ENCODE measurements at places on chromosomes 7 and 10.

DNA sequence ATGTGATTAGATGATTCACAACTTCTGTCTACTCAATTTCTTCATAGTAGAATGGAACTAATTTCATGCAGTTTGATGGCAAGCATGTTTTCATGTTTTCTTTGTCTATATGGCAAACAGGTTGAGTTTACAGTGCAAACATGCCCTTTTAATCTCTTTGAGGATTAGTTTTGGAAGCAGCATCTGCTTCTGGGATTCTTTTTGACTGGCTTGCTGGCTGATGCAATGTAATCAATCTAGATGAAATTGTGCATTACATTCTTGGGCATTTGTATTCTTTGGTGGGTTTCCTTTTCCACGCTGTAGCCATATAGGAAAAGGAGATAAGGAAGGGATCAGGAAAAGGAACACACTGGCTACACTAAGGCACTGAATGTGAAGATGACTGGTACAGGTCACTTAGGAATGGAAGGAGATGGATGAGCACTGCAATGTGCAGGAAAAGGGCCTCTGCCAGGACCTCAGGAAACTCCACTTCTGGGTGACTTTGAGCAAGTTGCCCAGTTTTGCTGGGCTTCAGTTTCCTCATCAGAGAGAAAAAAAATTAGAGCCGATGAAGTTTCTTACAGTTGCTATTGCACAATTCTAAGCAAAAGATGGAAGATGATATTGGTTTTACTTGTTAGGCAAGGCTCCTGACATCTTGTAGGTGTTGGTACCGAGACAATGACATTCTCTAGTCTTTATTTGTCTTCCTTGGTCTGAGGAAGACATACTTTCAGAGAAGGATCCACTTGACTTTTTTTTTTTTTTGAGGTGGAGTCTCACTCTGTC, 269.1 kb downstream of the SUGCT start:
- no peak for DNase-seq

- no peak for DNase-seq
Measured at GRCh38 chr7:98105942-98106544, 619 bp upstream of the LMTK2 start.

DNA sequence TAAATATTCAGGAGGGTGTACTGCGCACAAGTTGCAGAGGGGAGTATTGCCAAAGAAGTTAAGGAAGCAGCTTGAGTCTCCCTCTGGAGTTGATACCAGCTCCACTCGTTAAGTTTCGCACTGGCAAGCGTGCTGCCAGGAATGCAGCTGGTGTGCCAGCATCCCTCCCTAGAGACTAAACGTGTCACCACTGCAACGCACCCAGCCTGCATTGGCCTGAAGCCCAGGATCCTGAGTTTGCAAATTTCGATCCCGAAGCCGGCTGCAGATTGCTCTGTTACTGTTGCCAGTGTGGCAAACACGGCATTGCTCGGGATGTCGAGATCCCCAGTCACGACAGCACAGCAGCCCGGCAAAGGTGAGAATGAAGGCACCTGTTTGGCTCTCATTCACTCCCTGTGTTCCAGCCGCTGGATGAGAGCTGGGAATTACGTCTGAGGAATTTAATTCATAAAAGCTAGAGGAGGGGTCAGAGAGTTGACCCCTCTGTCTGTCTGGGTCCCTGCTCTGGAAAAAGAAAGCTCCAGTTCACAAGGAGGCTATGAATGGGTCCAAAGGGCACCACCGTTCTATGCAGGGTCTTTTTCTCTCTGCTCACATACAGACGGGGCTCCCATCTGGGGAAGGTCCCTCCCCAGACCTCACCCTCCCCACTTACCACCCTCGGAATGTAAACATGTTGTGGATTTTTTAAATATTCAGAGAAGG, 61.0 kb downstream of the NRP1 start:
- no peak for DNase-seq

DNA sequence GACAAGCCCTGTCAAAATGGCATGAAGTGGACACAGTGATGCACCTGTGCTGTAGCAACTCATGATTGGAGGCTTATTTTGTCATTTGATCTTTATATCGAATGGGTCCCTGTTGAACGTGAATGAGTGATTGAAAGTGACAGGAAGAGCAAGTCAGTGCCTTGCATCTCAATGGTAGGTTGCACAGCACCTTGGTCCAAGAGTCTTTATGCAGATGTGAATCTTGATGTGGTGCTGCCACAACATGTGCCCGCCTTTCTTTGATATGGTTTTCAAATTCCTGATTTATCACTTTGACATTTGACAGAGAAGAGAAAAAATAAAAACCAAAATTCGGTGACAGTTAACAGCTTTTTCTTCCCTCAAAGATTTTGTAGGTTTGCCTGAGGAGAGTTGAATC, 1182.4 kb downstream of the DNAJB9 start:
- DNase-seq = no peak

GRCh38 chr7:66344166-66344565, 139.0 kb downstream of the TPST1 start:
- DNase-seq = no peak

- DNase-seq = no peak
Measured at GRCh38 chr10:84314275-84314674, 14.1 kb upstream of the CCSER2 start.

GRCh38 chr10:129870961-129871621, 93.0 kb downstream of the EBF3 start:
- no peak for DNase-seq

DNA sequence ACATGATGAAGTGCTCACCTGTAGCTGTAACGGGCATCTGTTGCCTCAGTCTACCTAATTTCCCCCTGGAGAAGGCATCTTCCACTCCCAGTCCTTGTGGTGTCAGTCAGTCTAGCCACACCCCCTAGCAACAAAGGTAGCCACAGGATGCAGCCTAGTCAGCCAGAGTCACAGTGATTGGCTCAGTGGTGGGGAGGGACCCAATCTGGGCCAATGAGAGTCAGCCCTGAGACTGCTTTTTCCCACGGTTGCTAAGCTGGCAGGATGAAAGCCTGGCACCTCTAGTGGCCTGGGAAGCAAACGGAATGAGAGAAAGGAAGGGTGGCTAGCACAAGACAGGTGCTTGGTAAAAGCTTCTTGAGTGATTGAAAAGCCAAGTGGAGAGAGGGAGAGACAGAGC, 118.6 kb downstream of the SH3PXD2A start:
- no peak for DNase-seq

DNA sequence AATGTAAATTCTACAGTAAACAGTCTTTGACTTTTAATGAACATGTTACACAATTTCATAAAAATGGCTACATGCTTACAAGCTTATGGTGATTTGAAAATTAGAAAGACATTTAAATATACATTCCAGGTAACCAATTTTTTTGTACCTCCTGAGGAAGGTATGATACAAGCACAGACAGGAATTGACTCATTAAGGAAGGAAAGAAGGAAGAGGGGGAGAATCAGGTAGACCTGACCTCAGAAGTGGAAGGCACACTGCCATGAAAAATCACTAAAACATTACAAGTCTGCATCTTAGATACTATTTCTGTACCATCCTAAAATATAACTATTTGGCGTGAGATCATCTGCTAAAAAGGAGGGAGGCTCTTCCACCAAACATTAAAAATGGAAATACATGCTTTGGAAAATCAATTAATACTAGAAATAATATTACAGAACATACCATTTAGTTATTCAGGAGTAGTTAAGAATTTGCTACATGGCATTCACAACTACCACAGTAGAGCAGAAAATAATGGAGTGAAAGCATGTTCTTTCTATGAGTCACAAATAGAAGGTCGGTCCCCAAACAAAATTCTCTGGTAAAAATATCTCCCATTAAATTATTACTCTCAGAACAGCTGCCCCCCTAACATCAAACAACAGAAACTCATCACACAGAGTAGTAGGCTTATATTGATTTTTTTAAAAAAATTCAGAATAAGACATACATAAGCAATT, 15.2 kb downstream of the RAB11FIP2 start:
- DNase-seq = no peak

- no peak for DNase-seq
Measured at GRCh38 chr10:62819141-62819920, 3.2 kb upstream of the EGR2 start.

GRCh38 chr10:45379891-45380540, 6.0 kb downstream of the ALOX5 start:
- no peak for DNase-seq

DNA sequence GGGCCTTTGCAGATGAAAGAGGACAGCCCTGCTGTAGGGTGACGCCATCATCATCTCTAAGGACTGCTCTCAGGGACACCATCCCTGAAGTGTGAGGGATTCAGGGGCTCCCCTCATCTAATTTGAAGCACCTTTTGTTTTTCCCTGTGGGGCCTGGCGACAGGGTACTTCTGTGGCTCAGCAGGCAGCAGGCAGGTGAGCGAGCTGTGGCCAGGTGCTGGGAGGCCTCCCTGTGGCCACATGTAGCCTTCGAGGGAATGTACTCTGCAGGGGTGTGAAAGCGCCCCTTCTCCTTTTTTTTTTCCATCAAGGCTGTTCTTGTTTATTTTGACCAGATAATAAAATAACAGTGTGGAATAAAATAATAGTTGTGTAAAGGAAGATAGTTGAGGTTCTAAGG, 118.2 kb upstream of the DPP6 start:
- DNase-seq = no peak

DNA sequence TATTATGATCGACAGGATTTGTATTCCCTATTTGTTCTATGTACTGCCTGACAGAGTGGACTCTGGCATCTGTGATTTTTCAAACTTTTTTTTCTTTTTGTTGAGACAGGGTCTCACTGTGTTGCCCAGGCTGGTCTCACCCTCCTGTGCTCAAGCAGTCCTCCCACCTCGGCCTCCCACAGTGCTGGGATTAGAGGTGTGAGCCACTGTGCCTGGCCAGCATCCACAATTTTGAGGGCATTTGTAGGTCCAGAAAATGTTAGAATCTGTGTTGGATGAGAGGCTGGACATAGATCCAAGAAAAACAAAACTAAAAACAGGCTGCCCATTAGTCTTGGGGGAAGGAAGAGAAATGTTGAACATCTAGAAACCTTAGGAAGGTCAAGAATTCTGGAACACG, 34.3 kb downstream of the SGPL1 start:
- DNase-seq = no peak

DNA sequence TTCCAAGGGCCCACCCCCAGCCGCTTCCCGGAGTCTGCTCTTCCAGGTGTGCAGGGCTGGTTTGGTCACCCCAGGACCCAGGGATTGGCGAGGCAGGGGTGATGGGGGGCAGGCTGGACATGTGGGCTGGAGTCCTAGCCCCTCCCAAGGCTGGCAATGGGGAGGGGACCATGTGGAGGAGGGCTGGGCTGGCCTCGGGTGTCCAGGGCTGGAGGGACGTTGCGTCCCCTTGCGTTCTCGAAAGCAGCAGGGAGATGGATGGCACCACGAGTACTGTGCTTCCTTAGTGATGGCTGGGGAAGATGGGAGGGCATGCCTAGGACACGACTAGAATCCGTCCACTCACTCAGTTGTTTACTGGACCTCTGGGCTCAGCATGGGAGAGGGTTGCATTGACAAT, 532.5 kb upstream of the FOXK1 start:
- no peak for DNase-seq

DNA sequence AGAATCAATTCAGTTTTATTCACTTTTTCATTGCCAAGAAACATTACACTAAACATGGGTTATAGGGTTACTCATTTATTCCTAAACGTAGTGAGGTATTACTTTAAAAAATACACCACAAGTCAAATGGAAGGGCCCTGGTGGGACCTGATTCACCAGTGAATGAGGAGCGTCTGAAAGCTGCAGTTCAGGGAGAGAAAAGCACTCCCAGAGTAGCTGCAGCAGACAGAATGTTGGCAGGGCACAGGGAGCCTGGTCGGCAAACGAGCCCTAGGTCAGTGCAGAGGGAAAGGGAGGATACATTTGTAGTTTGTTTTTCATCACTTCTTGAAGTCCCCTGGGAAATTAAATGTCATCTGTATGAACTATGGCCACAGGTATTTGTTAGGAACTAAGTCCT, 361.7 kb upstream of the ETV1 start:
- DNase-seq = no peak

- no peak for DNase-seq
Measured at GRCh38 chr7:94056796-94057207, 52.6 kb upstream of the BET1 start.

- no peak for DNase-seq
Measured at GRCh38 chr10:49509771-49510303, 29.1 kb downstream of the ERCC6 start.

DNA sequence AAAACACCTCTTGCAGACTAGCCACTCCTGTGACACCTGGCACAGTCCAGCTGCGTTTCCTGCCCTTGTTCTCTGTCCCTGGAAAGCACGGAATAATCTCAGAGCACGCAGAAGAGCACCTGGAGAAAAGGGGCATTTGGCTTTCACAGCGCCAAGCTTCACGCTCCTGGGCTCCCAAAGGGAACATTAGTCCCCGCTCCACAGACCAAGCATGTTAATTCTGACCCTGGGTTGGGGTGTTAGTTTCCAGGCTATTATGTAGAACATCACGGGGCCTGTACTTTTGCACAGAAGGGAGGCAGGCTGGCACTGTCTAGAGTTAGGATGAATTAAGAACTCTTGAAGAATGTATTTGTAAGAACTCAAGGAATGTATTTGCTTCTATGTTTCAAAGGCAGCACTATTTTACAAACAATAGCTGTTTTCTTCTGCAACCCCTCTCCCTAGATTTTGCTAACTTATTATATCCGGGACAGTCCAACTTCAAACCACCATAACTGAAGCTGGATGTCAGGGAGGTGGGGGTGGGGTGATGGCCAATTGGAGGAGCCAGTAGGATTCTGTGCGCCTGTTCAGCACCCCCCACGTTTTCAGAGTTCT, 62.2 kb upstream of the TRIM8 start:
- DNase-seq = no peak

GRCh38 chr10:129743738-129744133, 220.3 kb downstream of the EBF3 start:
- DNase-seq = no peak

DNA sequence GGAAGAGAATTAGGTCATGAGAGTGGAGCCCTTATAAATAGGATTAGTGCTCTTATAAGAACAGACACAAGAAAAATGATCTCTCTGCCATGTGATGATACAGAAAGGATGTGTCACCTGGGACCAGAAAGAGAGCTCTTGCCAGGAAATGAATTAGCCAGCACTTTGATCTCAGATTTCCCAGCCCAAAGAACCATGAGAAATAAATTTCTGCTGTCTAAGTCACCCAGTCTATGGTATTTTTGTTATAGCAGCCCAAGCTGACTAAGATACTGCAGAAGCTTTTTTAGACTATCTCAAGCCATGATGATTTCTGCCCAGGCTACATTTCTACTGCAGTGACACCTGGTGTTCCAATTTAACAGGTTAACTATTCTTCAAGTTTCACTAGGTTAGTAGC, 84.8 kb downstream of the RSU1 start:
- no peak for DNase-seq

Measured in stimulated activated CD4-positive, alpha-beta T cell treated with anti-CD3 and anti-CD28 coated beads, Interleukin-1b, Interleukin-23, amount 100 ng/mL, for 24 hours (primary cell).